Activated naive CD4-positive, alpha-beta T cell (primary cell): ENCODE measurements at places on chromosomes 12 and 14.

DNA sequence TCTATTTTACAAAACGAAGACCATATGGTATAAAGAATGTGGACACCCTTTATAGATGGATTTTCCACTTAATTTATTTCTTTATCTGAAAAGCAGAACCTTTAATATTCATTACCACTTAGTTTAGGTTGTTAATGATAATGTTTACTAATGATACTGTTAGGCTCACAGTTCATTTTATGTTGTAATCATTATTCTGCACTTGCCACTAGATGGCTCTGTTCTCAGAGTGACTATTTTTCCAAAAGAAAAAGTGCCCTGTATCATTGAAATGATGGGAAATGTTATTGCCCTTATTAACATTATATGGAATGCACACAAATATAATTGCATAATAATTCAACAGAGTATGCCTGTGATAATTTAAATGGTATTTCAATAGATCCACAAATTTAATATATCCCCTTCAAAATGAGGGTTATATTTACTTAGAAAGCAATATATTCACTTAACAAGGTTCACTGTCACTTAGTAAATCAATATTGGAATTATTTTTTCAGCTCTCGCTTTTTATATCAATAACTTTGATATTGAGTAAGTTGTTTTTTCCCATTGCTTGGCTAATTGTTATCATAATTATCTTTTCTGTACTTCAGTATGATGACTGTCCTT lies 95.7 kb downstream of the PDE3A start:
- no peak for DNase-seq

- no peak for DNase-seq
Observed at GRCh38 chr12:104669089-104669721, 212.5 kb downstream of the CHST11 start.

DNA sequence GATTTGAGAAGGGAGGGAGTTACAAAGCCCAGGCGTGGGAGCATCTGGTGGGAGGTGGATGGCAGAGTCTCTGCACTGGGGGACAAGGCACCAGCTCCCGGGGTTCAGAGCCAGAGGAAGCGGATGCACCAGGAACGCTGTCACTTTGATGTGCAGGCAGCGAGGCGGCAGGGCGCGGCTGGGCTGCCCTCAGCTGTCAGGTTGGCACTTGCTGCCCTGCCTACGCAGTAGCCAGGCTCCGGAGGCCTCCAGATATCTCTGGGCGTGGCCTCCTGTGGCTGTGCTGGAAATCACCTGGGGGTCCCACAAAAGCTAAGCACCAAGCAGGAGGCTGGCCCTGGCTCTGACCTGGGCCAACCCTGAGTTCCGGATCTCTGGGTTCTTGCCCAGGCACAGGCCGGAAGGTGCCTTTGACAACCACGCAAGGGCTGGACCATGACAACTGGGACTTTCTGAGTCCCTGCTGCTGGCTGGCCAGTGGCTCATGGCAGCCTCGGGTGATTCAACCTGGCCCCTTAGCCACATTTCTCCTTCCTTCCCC lies 62.1 kb upstream of the MAP1LC3B2 start:
- no peak for DNase-seq

- no peak for DNase-seq
Observed at GRCh38 chr14:68951035-68951797, 27.9 kb downstream of the ACTN1 start.

- no peak for DNase-seq
Observed at GRCh38 chr12:63056649-63057048, 94.4 kb downstream of the AVPR1A start.

DNA sequence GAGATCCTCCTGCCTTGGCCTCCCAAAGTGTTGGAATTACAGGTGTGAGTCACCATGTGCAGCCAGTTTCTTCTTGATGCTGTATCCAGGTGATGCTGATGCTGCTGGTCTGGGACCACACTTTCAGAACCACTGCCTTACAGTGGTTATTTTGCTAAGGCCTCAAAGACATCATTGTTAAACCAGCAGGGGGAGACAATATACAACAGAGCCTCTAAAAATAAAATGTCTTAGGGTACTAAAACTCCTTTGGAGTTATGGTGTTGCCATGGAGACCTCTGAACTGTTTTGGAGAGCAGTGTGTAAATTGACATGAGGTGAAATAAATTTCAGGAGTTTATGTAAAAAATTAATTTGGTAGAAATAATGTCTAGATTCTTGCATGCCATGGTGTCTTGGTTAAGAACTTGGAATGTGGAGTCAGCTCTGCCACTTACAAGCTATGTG lies 1.1 kb upstream of the ARG2 start:
- no peak for DNase-seq

- DNase-seq = no peak
Observed at GRCh38 chr14:35985474-35986218, 159.5 kb downstream of the BRMS1L start.

- DNase-seq = no peak
Observed at GRCh38 chr12:89234324-89235114, 117.8 kb downstream of the DUSP6 start.

- no peak for DNase-seq
Observed at GRCh38 chr14:51168215-51168613, 71.8 kb upstream of the TMX1 start.

DNA sequence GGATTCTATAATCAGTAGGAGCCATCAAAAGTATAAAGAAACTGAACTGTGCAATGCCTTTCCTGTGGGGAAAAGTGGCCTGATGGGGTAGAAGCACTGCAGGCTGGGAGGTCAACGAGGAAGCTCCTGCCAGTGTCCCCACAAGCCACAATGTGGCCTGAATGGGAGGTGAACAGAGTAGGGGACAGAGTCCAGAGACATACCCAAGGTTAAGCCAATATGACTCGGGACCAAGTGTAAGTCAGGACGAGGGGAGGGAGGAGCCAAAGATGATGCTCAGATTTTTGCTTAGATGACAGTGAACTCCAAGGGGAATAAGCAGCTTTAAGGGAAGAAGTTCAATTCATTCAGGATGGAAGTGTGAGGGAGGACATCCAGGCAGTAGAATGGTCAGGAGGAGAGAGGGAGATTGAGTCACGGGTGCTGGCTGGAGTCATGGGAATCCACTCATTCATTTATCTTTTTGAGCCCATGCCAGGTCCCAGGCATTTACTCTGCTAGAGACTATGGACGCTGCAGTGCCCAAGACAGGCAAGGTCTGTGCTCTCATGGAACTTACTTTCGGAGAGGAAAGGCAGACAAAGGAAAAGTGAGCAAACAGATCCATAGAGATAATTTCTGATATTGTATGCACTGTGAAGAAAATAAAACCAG lies 29.1 kb downstream of the DPF3 start:
- DNase-seq = no peak

DNA sequence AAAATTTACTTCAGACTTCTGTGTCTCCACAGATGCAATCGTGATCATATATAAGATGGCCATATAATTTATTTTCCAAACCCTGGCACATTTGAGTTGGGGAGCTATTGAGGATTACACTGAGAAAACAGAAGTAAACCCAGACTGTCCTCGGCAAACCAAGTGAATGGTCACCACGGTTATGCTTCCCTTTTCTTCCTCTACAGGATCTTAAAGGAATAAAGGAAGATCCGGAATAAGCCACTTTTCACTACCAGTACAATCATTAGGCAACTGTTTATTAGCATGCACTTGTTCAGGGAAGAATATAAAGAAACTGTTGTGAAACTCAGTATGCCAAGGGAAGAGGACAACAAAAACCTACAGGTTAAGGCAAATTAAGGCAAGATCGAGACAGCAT lies 27.6 kb downstream of the SBNO1 start:
- no peak for DNase-seq

DNA sequence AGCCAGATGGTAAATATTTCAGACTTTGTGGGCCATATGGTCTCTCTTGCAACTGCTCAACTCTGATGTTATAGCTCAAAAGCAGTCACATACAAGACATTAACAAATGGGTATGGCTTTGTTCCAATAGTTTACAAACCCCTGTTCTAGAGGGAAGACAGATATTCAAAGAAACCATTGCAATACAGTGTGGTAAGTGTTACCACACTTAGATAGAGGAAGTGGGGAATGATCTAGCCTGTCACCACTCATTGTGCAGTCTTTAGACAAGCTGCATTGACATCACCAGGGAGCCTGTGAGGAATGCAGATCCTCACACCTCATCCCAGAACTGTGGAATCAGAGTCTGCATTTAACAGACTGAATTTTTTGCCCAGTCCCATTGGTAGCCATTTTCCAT lies 80.0 kb upstream of the RGS6 start:
- DNase-seq = no peak

DNA sequence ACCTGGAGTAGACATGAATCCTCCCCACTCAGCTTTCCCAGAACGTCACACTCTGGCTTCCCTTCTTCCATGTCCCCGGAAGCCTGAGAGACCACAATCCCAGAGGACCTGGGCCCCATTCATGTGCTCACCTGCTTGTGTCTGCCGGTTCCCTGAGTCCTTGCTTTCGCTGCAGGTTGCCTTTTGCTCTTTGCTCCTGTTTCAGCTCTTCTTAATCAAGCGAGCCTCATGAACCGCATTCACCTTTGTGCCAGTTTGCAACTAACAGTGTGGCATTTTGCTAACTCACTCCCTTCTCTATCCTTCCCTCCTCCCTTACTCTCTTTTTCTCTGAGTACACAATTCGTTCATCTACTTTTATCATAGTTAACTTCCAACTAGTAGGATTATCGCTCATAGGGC lies 23.1 kb downstream of the ENTPD5 start:
- DNase-seq = no peak

DNA sequence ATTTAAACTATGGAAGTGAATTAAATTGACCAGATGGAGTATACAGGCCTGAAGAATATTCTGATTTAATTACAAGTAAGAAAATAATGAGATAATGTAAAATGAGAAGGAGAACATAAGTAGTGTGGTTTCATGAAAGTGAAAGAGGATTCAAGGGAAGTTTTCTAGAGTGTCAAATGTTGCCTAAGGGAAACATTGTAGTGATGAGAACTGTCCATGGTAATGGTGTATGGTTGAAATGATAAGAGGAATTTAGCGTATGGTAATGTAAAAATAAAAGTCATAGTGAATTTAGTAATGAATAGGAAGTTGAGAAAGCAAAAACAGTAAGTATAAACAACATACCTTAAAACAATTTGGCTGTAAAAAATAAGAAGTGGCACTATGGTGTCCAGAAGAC lies 1954.6 kb upstream of the FLRT2 start:
- no peak for DNase-seq

GRCh38 chr12:30450872-30451271 lies 244.8 kb downstream of the IPO8 start:
- DNase-seq = no peak

DNA sequence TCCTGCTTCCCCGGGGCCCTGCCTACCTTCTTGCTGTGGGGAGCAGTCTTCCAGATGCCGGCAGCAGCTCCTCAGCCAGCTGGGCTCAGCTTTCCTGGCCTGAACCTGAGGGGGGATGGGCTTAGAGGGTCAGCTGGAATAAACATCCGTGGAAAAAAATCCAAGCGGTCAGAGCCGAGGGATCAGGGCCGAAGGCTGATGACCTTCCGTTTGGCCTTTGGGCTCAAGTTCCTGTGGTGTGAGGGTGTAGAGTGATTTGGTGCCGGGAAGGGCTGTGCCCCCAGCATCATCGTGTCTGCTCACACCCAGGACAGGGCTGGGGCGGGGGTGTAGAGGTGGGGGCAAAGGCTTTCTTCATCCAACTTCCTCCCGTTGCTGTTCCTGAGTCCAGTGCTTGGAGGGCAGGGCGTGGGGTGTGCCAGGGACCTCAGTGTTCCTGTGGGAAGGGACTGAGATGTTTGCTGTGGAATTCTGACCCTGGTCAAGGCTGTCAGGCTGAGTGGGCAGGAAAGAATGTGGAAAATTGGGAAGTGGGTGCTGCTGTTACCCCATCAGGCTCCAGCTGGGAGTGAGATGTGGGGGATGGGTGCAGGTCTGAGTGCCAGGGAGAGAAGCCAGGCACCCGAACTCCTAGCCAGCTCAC lies 2.6 kb downstream of the SMIM41 start:
- DNase-seq = no peak
